NCI-H2171 (cell line): ENCODE measurements at places on chromosomes 13 and 19.

DNA sequence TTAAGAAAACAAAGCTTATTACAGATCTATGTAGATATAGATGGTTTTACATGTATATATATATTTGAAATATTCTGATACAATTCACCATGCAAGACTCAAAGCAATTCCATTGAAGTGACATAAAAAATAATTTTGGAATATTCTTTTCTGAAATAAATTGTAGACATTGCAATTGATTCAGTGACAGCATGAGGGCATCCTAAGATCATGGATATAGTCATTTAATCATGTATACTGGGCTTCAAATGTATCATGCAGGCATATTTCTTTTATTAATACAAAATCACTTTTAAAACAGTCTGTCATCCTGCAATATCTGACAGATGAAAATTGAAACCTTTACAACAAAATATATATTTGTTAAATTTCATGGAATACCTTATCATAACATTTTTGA is 286.7 kb upstream of the SLITRK6 start:
- DNase-seq, result no peak

DNA sequence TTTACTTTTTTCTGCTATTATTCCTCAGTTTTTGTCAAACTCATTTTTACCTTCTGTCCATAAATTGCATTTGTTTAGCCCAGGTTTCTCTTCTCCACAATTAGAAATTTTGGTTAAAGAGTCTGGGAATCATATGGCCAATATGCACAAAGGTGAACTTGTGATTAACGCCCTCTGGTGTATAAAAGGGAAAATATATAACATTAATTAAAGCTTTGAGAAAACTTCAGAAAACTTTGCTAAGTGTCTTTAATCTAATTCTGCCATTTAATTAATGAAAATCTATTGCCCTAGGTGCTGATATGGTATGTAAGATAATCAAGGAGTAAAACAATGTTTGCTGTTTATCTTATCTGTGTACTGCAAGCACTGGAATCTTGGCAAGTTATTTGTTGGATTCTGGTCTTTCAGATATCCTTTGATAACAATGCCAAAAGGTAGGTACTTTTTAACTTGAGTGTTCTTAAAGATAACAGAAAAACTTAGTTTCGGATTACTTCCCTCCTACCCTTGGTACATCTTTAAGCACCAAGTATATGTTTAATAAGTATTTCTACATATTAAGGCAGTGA is 402.6 kb downstream of the SUCLA2 start:
- DNase-seq, result no peak

- peak; percentile 59 for DNase-seq
These were observed 25.9 kb downstream of the GRIN2D start for GRCh38 chr19:48419158-48419920.

GRCh38 chr19:45468159-45468651 is 409 bp downstream of the FOSB start:
- DNase-seq, result no peak

GRCh38 chr13:29472332-29472961 is 123.0 kb downstream of the SLC7A1 start:
- DNase-seq, result no peak

GRCh38 chr13:34591900-34592529 is 350.1 kb upstream of the NBEA start:
- no peak for DNase-seq

- no peak for DNase-seq
These were observed 1.9 kb downstream of the SULT2B1 start for GRCh38 chr19:48553676-48554384.

- DNase-seq, result no peak
These were observed 288.9 kb downstream of the KCNRG start for GRCh38 chr13:50303963-50304721.

DNA sequence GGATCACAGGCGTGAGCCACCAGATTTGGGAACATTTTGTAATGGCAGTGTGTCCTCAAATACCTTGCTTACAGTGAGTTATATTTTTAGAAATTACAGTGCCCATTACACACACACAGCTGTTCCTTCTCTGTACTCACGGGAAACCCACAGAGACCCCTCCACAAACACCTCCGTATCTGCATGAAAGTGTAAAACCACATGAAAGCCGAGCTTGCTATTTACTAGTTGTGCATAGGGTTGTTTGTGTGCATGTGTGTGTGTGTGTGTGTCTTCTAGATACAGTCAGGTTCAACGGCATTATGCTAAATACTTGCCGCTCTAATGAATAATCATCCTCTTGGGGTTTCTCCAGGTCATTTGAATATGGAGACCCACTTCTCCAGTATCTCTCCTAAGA is 22.3 kb upstream of the LILRA2 start:
- DNase-seq, result no peak

- no peak for DNase-seq
These were observed 757 bp downstream of the EGLN2 start for GRCh38 chr19:40799558-40800338.

DNA sequence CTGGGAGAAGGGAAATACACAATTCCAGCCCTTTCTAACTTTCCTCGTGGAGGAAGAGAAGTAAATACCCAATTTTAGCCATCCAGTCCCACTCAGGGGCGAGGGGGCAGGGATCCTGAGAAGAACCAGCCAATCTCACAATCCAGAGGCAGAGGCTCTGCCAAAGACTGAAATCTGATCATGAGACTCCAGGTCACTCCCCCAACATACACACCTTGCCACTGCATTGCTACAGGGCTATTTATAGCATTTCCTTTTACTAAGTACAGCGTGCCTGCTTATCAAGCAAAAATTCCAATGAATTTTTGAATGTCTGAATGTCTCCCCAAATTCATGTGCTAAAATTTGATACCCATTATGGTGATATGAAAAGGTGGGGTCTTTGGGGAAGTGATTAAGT is 1687.5 kb downstream of the EFNB2 start:
- DNase-seq, result peak; percentile 15

DNA sequence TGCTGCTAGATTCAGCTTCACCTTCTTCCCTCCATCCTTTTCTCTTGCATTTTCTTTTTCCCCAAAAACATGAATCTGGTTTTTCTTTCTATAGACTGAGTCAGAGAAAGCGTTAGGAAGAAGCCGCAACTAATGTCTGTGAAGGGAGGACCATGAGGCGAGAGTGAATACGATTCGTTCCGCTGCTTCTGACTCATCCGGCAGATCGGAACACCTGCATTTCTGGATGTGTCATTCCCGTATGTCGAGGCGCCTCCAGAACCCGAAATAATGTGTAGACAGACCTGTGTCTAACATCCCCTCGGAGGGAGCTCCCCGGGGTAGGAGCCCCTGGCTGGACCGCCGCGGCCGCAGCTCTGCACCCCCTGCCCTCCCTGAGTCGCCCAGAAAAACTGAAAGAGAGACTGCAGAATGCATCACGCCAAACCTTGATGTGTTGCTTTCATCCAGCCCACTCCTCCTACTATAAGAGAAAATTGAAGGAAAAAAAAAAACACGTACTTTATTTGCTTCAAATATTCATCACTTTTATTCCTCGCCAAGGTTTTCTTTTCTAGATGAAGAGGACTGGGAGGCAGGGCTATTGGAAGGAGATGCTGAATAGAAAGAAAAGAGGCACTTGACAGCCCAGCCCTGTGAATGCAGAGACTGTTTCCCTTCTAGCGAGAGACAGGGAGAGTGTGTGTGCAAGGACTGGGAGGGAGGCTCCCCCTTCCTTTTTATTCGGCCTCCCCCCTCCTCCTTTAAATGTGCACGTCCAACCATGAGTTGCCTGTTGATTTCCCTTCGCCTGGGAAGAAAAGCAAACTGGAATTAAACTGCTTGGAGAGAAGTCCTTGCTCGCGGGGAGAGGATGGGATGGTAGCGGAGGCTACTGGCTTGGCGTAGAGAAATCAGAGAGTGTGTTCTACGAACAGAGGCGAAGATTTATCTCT is 616 bp upstream of the PCDH17 start:
- no peak for DNase-seq

- no peak for DNase-seq
These were observed 4.2 kb downstream of the GZMM start for GRCh38 chr19:547836-548720.

GRCh38 chr13:107865643-107866031 is 349.7 kb downstream of the LIG4 start:
- no peak for DNase-seq

DNA sequence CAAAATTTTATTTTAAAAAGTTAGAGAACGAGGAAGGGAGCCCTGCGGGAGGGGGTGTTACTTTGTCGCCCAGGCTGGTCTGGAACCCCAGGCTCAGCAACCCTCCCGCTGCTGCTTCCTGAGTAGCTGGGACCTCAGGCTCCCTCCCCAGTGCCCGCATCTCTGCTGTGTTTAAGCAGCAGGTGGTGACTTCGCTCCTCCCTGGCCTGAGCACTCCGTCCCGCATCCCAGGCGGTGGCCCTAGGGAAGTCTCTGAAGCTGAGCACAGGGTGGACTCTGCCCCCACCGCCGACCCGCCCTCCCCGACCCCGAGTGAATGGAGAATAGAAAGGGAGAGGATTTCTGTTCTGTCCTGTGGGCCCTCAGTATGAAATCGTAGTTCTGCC is 30.5 kb downstream of the ZNF701 start:
- DNase-seq, result no peak

GRCh38 chr13:53098455-53098854 is 69.8 kb downstream of the OLFM4 start:
- no peak for DNase-seq

DNA sequence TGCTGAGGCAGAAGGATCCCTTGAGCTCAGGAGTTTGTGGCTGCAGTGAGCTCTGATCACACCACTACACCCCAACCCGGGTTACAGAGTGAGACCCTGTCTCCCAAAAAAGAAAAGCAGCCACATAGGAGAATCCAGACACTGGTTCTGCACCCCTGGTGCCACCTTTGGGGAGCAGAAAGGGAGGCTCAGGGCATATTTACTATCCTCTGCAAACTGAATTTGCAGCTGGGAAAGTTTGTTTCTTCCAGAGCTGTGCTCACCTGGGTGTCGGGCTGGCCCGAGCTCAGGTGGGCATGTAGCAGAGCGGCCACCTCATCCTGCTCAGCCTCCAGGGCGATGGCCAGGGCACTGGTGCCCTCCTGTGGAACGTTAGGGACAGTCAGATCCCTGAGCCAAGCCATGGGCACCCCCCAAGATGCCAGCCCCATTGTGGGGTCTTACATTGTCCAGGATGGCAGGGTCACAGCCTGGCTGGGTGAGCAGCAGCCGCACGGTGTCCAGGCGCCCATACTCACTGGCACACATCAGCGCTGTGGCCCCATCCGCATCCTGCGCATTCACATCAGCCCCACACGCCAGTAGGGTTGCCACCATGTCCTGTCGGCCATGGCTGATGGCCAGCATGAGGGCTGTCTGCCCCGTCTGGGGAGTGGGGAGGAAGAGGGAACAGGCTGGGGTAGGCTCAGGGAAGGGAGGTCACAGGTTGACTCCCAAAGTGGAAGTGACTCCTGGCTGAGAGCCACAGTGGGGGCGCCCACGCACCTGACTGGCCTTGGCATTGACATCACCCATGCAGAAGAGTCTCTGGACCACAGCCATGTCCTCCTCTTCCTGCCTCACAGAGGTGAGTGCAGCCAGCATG is 3.1 kb downstream of the RPS28 start:
- DNase-seq, result no peak

- DNase-seq, result no peak
These were observed 137.2 kb upstream of the DACH1 start for GRCh38 chr13:72004246-72004645.

GRCh38 chr19:18388100-18388959 is 2.4 kb downstream of the GDF15 start:
- DNase-seq, result peak; percentile 39

GRCh38 chr13:57409121-57409520 is 222.4 kb upstream of the PCDH17 start:
- no peak for DNase-seq

DNA sequence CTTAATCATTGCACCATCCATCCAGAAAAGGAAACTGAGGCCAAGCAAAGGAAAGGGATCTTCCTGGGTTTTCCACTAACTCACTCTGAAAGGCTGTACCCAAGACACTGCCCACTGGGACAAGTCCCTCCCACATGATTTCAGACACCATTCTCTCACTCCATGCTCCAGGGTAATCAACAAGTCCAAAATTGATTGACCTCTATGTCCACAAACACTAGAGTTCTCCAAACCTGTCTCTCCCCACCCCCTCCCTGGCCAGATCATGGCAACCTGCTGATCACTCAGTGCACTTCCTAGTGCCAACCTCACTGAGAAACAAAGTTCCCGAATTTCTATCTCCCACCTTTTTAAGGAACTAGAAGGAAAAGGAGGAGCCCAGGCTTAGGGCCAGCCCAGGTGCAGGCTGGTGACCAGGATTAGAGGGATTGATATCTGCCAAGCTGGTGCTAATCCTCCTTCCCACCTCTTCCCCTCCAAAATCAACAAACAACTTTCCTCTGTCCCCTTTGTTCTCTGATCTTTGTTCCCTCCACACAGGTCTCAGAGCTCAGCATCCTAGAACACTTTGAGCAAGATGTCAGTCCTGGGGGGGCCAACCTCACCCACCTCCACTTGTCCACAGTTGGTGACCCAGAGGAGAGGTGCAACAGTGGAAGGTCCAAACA is 2.4 kb upstream of the CYP2A13 start:
- DNase-seq, result no peak

GRCh38 chr19:45641274-45642105 is 2.3 kb upstream of the EML2 start:
- peak; percentile 82 for DNase-seq

DNA sequence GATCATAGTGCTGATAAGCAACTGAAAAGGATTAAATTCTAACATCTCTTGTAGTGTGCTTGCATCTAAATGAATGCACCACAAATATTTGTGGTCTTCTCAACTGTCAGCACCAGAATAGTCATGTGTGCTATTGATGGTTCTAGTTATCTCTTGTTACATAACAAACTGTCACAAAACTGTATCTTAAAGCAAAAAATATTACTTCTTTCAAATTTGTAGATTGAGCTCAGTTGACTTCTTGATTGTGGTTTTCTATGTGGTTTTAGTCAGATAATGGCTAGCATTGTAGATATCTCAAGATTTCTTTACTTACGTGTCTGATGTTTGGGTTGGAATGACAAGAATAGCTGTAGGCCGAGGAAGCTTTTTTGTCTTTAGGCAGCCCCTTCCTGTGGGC is 431.3 kb downstream of the SLITRK6 start:
- no peak for DNase-seq

DNA sequence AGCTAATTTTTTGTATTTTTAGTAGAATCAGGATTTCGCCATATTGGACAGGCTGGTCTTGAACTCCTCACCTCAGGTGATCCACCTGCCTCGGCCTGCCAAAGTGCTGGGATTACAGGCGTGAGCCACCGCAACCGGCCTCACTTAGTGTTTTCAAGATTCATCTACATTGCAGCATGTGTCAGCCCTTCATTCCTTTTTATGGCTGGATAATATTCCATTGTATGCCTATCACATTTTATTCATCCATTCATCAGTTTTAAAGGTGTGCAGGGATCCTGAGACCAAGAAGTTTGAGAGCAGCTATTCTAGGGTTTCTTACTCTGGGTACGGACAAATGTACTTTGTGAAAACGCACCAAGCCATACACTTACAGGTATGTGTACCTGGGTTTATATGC is 9.1 kb downstream of the COQ8B start:
- no peak for DNase-seq

GRCh38 chr13:25493931-25494640 is 122.3 kb downstream of the ATP8A2 start:
- no peak for DNase-seq

DNA sequence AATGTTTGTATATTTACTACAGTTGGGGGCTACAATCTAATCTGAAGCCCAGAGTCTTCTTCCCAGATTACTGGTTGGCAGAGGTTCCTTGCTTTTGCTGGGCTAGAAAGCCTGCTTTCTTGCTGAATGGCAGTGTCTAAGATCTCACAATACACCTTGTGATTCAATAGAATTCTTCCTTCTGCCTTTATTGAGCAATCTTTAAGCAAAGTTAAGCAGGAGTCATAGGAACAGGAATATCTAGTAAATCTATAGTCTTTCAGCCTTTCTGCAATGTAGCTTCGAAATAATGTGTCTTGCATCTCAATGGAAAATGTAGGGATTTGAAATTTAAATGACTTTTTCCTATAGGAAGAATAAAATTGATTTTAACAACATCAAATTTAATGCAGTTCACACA is 346.1 kb downstream of the SLITRK1 start:
- DNase-seq, result no peak
